Effector memory CD8-positive, alpha-beta T cell (primary cell): ENCODE measurements at places on chromosomes 3 and 15.

- DNase-seq = no peak
These were observed 63.5 kb upstream of the SLC6A1 start for GRCh38 chr3:10928961-10929471.

GRCh38 chr3:40044487-40044886 lies 235.1 kb downstream of the MYRIP start:
- DNase-seq = no peak

DNA sequence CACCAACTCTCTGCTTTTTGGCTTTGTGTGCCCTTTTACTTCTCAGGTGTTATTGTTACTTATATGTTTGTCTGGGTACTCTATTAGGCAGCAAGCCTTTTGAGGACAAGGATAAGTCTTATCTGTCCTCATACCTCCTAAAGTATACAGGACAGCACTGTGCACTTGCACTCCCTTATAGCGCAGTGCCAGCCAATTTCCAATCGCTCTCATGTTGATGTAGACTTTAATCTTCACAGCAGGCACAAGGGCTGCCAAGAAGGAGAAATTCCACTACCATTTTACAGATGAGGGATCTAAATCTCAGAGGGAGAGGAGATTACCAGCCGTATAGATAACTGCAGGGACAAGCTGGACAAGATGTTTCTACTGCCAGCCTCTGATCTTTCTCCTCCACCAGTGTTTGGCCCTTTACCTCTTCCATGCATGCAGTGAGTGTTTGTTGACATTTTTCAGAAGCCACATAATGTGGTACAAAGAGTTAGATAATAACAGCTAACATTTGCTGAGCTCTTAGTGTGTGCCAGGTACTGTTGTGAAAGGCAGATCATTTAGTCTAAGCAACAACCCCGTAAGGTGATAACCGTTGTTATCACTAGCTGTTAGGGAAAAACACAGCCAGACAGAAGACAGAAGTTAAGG lies 30.1 kb downstream of the SST start:
- no peak for DNase-seq

DNA sequence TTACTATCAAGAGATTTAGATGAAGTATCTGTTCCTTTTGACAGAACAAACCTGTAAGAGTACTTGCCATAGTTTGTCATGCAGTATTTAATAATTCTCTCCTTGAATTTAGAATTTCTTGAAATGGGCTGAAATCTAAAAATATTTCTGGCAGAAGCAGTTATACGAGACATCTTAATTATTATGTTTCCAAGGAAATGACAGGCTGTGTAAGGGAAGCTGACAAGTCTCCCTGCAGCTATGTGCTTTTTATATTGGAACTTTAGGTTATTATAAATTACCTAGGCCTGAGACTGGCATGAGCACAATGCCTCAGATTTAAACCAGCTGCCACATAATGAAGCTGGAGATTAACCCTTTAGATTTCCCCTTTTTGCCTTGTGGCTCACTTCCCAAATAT lies 365.0 kb upstream of the EPHA6 start:
- DNase-seq = no peak

DNA sequence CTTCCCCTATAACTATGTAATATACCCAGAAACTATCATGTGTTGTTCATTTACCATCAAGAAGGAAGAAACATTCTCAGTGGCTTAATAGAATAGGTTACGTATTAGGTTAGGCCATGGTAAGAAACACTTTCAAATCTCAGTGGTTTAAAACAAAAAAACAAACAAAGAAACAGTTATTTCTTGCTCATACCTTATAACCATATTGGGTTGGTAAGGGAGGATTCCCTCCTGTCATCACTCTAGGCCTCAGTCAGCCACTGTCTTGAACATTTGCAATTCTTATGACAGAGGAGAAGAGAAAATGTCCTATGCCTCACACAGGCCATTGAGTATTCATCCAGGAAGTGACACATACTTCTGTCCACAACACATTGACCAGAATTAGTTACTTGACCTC lies 727.7 kb upstream of the NECTIN3 start:
- no peak for DNase-seq

DNA sequence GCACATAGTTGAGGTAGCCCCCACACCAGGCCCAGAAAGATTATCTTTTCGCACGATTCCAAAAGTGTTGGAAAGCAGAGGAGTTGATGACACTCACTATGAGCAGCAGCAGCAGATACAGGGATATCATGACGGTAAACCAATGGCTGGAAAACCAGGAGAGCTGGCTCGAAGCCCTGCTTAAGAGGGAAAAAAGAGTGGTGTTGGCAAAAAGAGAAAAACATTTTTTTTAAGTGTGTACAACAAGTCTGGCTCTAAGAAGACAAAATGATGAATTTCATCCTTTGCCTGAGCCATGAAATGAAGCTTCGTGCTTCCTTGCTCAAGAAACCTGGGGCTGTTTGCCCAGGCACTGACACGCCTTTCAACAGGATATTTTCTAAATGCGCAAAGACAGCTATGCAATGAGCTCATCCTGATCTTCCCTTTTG lies 27.3 kb downstream of the PARP16 start:
- no peak for DNase-seq

DNA sequence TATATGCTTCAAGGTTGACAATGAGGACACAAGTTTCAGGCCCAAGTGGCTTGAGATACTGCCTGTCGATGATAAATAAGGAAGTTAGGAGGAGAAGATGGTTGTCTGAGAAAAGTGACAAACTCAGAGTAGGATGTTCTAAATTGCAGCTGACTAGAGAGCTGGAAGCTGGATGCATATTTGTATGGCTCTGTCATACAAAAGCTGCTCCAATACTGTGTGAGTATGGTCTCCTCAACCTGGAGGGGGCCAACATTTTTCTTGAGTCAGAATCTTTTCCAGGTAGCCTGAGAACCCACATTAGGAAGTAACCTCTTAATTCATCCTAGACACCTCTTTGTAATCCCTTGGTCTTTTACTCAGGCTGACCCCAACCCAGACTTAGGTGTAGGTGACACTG lies 28.4 kb upstream of the TPRG1 start:
- DNase-seq = no peak

- no peak for DNase-seq
These were observed 425 bp upstream of the FYTTD1 start for GRCh38 chr3:197749315-197749600.

GRCh38 chr15:82306791-82307713 lies 42.2 kb downstream of the GOLGA6L10 start:
- DNase-seq = no peak

DNA sequence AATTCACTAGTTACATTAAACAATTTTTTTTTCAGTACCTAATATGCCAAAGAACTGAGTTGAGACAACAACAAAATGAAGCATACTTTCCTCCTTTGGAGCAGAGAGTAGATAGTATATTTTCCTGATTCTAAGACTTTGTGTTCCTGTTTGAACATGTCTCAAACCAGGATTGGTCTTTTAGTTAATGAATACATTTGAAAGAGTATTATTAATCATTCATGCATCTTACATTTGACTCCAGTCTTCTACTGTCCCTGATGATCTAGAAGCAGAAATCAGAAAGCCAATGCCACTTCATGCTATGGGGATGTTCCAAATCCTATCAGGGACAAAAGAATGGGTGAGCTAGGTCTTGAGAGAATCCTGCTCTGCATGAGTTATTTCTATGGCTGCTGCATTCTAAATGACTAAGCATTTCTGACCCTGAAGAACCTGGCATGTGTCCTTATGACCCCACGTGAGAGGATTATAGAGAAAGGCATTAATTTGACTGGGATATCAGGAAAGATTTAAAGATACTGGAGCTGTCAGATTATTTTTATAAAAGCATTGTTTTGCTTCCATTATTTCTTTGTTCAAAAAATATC lies 32.9 kb upstream of the MBNL1 start:
- DNase-seq = no peak
